ENCODE measurements at places on chromosomes 4 and X.

DNA sequence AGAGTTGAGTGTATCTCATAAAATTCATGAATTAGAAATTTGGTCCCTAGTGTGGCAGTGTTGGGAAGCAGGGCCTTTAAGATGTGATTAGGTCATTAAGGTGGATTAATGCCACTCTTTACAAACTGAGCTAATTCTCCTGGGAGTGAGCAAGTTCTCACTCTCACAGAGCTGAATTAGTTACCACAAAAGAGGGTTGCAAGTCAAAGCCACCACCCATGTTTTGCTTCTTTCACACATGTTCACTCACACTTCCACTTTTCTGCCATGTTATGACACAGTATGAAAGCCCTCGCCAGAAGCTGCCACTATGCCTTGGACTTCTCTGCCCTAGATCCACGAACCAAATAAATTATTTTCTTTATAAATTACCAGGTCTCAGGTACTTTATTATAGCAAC, 332.1 kb downstream of the ARAP2 start:
- DNase-seq: no peak

GRCh38 chrX:45850775-45851433, 650.2 kb upstream of the DIPK2B start:
- peak; percentile 36 for DNase-seq

DNA sequence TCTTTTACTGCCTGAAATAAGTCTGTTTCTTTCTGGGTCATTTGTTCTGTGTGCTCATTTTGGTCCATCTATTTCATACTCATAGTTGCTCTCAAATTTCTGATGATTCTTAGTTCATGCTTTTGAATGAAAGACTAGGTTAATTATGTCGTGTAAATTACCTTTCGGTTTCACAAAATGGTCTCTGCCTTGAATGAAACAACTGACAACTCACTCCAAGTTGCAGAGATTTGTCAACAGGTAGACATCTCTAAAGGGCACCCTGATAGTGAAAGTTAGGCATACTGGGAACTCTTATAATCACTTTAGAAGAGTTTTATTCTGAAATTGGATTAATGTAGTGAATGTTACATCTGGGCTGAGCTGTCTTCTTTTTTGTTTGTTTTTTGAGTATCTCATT, 726.9 kb downstream of the PDHA2 start:
- DNase-seq: no peak

DNA sequence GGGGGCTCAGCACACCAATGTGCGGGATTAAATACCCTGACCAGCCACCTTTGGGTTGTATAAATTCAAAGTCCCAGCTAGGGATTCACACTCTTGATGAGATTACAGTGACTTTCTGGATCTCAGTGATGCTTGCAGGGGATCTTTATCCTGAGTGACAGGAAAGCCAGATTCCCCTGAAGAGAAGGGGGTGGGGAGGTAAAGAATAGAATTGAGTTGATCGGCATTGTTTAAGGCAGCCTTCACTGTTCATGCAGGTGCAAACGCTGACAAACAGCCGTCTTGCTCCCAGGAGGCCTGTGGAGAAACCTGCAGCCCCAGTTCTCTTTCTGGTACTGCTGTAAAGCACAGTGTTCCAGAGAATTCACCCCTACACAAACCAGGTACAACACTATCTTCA, 19.0 kb downstream of the CXXC4 start:
- no peak for DNase-seq

DNA sequence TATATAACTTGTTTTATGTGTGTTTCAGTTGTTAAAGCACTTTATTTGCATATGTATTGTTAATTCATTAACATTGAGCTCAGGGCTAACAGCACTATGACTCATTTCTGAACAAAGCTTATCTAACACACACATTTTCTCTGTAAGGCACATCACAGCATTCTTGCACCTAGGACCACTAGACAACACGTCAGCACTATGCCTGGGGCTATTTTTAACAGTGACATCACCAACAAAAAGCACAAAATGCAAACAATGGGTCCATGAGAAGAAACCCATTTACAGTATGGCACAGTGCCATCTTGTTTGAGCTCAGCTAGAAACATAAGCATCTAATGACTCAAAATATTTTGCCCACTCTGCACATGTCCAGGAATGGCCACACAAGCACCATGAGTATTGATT, 124.4 kb downstream of the RELL1 start:
- peak; percentile 11 for DNase-seq

- peak; percentile 58 for DNase-seq
Observed at GRCh38 chrX:102515975-102516941, at the start of gene TMSB15A. TSS of gene TMSB15A (minus strand) at chrX:102516739.

GRCh38 chr4:76982638-76983584, 33.4 kb downstream of the SEPTIN11 start:
- no peak for DNase-seq

- DNase-seq: no peak
Observed at GRCh38 chr4:90211174-90211573, 84.0 kb downstream of the CCSER1 start.

- peak; percentile 9 for DNase-seq
Observed at GRCh38 chrX:118694638-118695037, 32.8 kb upstream of the IL13RA1 start.

GRCh38 chr4:61500883-61501282, 300.8 kb downstream of the ADGRL3 start:
- no peak for DNase-seq

DNA sequence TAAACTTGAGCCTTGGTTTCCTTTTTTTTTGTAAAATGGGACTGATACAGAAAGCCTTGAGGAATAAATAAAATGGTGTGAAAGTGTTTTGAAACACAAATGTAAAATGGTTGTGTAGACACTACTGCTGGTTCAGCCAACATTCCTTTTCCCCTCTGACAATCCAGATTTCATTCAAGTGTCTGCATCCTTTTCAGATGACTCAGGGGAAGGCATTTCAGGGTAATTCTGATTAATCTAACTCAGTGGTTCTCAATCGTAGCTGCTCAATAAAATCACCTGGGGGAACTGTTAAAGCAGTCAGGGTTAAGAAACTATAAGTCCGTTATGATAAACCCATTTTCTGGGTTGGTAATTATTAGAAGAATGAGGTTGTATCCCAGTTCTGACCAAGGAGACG, 4.6 kb downstream of the ARHGAP10 start:
- DNase-seq: peak; percentile 88

DNA sequence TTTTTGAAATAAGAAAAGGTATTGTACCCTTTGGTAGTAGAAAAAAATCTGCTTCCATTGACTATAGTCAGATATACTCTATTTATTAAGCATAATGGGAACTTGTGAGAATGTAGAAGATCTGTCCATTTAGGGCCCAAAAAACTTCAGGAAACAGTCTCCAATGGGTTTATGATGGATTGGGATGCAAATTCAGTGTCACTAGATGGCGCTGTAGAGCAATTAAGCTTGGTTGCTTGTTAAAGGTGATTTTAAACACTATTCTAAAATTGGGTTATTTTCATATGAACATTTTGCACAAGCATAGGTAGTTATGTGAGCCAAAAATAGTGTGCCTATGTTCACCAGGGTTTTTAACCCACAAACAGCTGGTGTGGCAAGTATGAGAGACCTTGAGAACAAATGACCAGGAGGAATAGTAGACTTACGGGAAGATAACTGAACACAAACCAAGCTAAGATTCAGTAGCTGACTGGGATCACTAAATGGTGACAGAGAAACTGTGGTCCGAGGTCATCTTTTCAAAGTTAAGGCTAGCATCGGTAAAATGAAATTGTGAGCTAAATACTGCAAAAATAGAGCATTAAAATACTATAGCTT, 80.3 kb upstream of the LSM6 start:
- DNase-seq: peak; percentile 52

DNA sequence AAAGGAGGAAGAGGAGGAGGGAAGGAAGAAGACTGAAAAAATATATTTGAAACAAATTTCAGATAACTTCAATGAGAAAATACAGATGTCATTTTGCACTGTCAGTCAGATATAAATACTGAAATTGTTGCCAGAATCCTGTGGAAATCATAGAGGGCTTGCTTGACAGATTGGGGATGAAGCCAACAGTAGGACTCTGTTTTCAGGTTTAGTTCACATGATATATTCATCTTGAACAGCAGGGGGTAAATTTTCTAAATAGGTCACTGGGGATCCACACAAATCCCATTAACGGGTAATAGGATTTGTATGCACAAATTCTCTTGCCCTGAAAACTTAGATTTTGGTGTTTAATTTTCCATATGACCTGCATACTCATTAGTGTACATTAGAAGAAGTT, 103.3 kb upstream of the PCDH18 start:
- peak; percentile 26 for DNase-seq

DNA sequence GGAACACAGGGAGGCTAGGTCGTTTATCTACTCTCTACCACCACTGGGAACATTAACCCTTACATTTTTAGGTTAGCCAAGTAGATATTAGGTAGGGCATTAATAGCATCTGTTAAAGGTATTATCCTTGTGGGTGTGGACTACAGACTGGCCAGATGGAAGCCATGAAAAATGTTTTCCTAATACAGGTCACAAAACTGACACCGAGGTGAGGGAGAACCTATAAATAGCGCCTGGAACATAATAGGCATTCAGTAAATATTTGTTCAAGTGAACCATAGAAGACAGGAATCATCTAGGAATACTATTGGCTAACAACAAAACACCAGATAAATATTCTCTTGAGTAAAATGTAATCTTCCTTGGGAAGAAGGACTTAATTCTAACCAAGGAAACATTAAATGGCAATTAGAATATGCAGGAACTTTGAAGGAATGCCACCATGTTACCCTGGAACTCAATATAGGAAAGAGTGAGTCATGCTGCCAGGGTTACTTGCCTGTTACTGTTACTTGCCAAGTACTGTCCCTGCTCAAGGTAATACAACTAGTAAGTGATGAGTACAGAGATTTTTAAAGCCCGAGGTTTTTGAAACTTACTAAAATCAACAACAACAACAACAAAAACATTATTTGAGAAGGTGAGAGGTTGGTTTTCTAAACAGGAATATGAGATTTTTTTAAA, 79.0 kb downstream of the SOX3 start:
- DNase-seq: no peak

- DNase-seq: no peak
Observed at GRCh38 chr4:8121292-8122015, 37.2 kb downstream of the ABLIM2 start.

Data from fibroblast of skin of right quadriceps (primary cell).